ENCODE measurements at places on chromosomes 6 and 20.

DNA sequence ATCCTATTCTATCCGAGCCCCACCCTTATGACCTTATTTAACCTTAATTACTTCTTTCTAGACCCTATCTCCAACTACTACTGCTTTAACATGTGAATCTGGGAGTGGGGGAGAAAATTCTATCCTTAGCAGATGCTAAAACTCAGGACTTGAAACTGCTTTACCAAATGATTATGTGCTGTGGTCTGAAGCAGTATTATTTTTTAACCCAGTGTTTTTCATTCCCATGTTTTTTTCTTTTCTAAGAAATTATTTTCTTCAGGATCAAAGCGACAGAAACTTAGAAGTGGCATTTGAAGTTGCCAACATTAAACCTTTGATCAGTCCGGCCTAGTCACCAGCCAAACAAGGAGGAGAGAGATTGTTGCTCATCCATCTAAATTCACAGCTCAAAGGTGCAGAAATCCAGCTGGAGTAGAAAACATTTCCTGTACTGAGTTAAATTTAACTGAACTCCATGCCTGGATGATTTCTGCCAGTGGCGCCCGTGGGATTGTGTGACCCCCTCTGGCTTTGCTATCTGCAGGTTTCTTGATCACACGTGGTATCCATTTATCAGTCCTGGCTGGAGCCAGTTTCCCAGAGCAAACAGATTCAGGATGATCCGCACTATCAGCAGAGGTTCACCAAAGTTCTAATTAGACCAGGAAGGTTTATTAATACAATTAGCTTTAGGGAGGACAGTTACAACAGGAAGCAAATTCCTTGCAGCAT is 300.5 kb downstream of the PLCB1 start:
- no peak for DNase-seq

DNA sequence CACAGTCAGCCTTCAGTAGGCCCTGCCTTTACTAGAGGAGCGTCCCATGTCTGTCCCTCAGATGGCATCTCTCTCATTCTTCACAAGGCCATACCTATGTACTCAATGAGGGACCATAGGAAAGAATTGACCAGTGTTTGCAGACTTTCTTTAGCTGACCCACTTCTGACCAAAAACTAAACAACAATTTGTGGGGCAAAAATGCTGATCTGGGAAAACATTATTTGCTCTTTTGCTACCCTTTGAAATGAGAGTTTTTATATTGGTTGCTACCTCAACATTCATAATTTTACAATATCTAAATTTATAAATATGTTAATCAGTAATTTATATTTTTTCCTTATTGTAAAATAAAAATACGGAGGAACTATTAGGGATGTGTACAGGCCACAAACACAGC is 539.4 kb upstream of the GJE1 start:
- no peak for DNase-seq

- no peak for DNase-seq
Measured at GRCh38 chr6:89199579-89199978, 17.6 kb downstream of the GABRR1 start.

- no peak for DNase-seq
Measured at GRCh38 chr6:119218548-119218947, 131.0 kb downstream of the MAN1A1 start.

DNA sequence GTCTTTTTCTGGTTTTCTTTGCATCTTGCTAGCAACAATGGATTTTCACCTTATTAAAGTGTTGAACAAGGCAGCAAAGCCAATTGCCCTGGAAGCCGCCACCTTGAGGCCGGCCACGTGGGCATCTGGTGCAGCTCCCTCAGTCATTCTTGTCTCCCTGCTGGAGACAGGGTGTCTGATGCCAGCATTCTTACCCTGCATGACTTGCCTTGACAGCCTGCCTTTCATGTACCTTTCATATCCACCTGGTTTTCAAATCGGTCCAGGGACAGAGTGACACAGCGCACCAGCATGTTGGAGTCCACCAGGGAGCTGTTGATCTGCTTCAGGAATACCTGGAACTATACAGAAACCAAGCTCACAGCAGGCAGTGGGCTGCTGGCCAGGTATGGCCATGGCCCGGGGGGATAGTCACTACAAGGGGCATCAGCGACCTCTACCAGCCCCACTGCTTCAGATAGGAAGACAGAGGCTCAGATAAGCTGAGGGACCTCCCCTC is 49.8 kb downstream of the MYH7B start:
- no peak for DNase-seq

GRCh38 chr6:49539102-49539501 is 11.4 kb upstream of the C6orf141 start:
- DNase-seq = no peak

DNA sequence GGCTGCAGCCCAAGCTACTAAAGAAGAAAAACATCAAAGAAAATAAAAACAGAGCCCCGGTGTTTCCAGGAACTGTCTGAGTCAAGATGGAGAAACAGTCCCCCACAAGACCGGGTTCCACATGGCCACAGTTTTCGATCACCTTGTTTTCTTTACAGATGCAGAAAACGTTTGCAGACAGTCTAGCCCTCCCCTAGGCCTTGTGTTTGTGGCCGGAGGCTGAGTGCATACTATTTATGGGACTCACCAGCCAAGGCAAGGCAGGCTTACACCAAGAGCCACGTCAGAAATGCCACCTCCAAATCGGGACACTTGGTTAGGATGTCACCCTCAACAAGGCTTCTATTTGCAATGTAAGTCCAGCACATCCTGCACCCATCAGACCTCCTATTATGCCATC is 97.3 kb downstream of the BMP7 start:
- DNase-seq = no peak

DNA sequence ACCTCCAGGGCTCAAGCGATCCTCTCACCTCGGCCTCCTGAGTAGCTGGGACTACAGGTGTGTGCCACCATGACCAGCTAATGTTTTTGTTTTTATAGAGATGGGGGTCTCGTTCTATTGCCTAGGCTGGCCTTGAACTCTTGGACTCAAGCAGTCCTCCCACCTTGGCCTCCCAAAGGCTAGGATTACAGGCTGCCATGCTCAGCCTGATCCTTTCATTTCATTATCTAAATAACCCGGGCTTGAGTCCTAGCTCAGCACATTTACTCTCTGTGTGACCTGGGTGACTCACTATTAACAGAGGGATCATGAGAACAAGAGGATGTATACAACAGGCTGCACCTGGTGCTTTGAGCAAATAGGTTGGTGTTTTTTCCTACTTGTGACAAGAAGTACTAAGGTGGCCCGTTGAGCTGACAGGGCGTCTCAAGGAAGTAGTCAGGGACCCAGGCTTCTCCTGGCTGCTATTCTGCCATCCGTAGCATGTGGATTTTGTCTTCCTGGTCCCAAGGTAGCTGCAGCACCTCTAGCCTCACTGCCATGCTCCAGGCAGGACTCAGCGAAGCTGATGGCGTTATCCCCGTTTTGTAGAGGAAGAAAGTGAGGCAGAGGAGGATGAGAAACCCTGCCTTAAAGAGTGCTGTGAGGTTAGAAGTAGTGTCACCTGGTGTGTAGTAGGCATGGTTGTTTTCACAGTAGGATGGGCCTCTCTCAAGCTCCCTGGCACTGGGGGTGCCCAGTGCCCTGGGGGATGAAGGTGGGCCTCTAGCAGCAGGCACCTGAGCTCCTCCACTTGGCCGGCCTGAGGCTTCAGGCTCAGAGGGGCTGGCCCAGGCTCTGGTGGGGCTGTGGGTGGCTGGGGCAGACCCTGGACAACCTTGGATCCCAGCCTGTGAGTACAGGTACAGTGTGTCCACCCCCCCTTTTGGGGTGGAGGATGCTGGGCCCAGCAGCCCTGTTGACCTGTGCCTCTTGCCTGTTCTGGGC is 62.4 kb downstream of the ADNP start:
- DNase-seq = no peak

DNA sequence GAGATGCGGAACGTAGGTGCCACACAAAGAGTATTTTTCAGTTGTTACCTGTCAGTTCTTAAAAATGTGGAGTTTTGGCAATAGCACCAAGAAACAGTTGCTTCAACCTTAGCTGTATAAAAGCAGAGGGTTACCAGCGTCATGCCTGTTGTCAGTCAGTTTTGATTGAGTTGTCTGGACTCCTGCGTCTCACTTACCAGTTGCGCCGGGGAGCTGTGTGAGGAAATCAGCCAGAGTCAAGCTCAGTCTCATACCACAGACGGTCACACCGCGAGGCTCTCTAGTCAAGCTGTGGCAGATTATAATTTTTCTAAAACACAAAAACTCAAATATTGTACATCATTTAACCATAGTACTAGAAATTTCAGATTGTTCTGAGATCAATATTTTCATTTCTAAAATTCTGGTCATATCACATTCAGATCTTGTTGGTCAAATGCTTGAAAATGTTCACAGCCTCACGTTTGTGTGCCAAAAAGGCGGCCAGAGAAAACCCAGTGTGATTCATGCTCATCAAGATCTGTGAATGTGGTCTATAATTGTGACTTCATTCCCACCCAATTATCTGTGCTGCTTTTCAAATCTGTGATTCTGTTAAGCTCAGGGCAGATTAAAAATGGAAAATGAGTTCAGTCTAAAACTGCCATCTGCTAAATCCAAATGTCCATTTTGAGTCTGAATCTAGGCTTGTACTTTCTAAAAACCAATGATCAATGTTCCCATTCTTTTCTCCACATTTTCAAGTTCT is 37.5 kb downstream of the SASH1 start:
- DNase-seq = no peak

DNA sequence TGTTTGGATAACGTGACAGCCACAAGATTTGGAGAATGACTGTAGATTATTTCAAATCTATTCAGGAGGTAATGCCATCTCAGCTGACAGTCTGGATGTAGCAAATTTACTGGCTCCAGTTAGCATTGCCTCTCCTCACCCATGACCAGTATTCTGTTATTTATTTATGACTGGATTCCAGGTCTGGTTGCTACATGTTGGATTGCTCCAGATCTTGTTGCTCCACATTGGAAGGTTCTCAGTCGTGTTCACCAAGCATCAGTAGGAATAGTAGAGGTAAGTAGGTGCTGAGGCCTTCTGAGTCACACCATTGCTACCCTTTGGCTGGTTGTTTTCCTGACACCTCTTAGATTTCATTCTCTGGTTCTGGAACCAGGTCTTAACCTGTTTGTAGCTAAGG is 69.5 kb upstream of the ELOVL5 start:
- DNase-seq = no peak

GRCh38 chr20:14979453-14979986 is 642.1 kb upstream of the FLRT3 start:
- no peak for DNase-seq

- no peak for DNase-seq
Measured at GRCh38 chr6:13863699-13864155, 49.4 kb upstream of the MCUR1 start.
